Fibroblast of skin of left biceps (primary cell): ENCODE measurements at places on chromosomes 2 and 18.
A peak's percentile ranks its signal among the peaks of the same experiment; 100 is the strongest.

DNA sequence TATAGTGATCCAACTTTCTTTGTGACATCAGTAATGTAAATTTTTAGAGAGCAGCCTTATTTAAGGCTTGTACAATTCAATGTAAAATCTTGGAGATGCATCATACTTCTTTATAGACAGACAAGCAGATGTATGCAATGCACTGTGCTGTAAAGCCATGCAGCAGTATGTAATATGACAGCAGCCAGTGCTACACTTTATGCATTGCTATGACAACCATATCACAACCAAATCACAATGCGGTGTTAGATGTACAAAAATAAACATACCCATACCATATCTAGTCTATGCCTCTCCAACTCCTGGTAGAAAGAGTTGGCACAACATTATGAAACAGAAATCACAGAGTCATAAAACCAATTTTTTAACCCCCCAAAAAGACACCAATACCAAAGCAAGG lies 110.3 kb upstream of the WDSUB1 start:
- DNase-seq: no peak

DNA sequence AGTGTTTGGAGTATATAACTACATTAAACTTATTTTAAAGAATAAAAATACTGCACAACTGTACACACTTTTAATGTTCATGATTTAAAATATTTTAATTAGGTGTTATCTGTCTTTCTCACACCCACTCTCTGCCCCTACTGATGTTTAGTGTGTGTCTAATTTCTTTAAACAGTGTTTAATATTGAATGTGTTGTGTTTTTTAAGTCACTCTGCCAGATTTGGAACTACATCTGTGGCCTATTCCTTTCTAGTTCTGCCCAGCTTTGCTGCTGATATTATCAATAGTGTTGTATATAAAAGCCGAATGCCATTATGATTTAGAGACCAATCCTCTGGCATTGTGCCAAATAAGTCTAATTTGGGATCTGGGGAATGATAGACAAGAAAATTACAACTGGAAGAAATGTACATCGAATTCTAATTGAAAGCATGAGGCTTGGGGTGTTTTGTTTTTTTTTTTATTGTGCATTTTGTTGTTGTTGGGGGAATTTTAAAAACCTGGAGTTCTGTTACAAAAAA lies 398.0 kb downstream of the CPS1 start:
- DNase-seq: no peak

GRCh38 chr2:33022395-33022985 lies 75.7 kb downstream of the LTBP1 start:
- DNase-seq: no peak

DNA sequence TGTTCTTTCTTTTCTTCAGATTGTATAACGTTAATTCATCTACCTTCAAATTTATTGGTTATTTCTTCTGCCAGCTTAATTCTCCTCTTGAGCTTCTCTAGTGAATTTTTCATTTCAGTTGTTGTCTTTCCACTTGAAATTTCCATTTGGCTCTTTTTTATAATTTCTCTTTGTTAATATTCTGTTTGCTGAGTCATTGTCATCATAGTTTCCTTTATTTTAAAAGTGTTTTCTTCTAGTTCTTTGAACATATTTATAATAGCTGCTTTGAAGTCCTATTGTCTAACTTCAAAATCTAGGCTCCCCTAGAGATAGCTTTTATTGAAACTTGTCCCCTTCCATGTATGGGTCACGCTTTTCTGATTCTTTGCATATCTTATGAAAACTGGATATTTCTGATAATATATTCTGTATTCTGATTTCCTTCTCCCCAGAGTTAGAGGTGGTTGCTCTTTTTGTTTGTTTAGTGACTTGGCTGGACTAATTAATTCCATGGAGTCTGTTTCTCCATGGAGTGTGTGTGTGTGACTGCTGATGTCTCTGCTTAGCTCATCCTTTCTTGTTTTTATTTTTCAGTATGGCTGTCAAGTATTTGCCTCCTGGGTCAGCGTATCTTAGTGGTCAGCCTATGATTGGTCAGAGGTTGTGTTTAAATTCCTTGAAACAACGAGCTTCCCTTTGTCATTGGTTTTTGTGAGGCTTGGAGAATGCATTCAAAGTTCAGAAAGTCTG lies 47.6 kb downstream of the DIS3L2 start:
- DNase-seq: no peak

- no peak for DNase-seq
Observed at GRCh38 chr2:10084223-10084865, 4.1 kb upstream of the CYS1 start.

- DNase-seq: no peak
Observed at GRCh38 chr2:85413592-85414420, 3.6 kb upstream of the CAPG start.

GRCh38 chr18:2961821-2962220 lies 51.1 kb downstream of the LPIN2 start:
- DNase-seq: no peak

DNA sequence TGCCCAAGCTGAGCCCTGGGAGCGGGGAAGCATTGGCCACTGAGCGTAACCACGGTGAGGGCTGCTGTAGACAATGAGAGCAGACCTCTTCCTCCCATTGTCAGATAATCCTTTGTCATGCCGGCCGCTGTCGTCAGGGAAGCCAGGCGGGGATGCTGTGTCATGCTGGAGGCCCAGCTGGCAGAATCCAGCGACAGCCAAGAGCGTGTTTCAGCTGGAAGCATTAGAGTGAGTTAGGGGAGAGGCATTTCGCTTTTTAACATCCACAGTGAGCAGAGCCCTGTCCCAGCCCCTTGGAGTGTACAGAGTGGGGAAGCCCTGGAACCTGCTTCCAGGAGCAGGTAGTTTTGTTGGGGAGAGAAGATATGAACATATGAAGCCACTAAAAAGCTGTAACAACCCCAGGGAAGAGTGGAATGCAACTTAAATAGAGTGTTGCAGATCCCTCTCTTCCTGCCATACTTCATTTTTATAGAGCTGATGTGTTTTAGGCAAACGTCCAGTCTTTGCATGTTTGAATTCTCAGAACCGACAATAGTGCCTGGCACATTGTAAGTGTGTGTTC lies 7.0 kb downstream of the CTIF start:
- peak; percentile 53 for DNase-seq

DNA sequence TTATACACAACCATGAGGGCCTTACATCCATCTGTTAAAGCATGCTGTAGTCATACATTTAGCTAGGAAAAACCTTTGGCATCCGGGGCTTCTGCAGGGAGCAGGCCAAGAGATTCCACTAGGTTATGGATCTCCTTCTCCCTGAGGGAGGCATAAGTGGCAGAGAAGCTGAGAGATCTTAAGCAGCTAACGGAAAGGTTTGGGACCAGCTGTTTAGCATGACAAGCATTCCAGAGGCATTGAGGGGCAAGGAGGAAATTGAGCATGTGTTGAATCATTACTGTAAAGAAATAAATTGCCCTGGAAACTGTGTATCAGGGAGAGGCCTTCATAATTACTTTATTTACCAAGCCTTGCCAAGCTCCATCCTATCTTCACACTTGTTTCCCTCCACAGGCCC lies 643.1 kb downstream of the CNTNAP5 start:
- DNase-seq: no peak

DNA sequence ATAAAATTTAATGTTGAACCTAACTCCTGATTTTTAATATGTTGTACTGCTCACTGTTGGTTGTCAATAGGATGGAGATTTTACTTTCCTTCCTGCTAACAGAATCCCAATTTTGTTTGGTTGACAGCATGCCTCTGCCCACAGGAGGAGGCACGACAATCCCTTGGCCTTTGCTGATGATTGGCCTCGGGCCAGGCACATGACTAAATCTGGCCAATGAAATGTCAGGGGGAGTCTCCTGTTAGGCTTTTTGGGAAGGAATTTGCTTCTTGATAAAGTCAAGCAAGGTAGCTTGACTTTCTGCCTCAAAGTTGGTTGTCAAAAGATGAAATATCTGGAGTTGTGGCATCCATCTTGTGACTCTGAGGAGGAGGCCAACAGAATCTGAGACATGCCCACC lies 6.8 kb upstream of the TGFA start:
- DNase-seq: no peak

GRCh38 chr2:14673351-14673875 lies 40.9 kb downstream of the LRATD1 start:
- no peak for DNase-seq

- DNase-seq: no peak
Observed at GRCh38 chr2:207289295-207290018, 123.7 kb upstream of the KLF7 start.

GRCh38 chr2:128354726-128355470 lies 36.2 kb upstream of the HS6ST1 start:
- peak; percentile 79 for DNase-seq

DNA sequence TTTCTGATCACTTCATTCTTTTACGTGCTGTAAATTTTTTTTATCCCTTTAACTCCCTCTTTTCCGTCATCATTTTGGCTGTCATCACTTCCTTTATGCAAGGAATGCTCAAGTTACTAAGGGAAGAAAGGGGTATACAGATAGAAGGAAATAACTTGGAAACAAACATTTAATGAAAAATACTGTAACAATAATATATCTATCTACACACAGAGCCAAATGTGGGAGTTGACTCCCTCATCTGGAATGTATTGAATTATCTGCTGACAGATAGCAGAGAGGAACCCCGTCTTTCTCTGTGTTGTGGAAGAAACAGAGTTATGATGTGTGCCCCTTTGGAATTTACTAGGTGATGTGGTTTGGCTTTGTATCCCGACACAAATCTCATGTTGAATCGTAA lies 182.5 kb upstream of the NXPH2 start:
- peak; percentile 47 for DNase-seq

DNA sequence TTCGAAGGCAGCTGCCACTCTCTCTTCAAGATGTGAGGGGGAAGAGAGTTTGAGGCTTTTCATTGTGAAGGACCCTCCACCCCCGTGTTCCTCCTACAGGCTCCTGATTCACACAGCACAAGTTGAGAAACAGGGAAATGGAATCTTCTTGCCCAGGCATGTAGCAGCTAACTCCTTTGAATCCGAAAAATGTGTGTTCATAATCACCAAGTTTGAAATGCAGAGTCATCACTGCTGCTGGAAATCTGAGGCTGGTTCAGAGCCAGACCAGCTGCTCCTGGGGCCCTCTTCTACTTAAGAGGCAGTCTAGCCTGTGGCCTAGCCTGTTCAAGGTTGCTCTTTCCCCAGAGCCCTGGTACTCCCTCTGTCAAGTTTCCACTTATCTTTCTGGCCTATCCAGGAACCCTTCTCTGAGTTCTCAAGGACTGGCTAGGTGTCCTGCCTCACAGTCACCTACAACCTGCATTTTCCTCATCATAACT lies 166.4 kb downstream of the TMEM247 start:
- peak; percentile 86 for DNase-seq

DNA sequence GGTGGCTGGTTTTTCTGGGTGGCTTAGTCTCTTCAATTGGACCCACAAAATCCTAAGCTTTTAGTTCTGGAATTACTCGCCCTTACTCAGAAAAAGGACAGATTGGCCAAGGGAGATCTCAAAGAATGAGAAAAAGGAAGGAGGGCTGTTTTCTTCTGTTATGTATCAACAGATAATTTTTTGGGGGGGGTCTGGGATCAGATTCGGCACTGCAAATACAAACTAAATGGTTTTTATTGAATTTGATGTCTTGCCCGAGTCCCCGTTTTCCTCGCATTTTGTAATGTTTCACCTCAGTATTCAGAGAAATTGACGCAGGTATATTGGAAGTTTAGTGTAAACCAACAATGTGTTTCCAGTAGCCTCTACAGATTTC lies 762 bp downstream of the YIPF4 start:
- no peak for DNase-seq

GRCh38 chr2:223487214-223487846 lies 114.8 kb downstream of the SCG2 start:
- no peak for DNase-seq

GRCh38 chr2:225156853-225157451 lies 114.7 kb upstream of the DOCK10 start:
- no peak for DNase-seq

GRCh38 chr2:117785740-117786139 lies 28.8 kb upstream of the DDX18 start:
- no peak for DNase-seq

- DNase-seq: no peak
Observed at GRCh38 chr2:223294756-223295155, 242.8 kb downstream of the KCNE4 start.

DNA sequence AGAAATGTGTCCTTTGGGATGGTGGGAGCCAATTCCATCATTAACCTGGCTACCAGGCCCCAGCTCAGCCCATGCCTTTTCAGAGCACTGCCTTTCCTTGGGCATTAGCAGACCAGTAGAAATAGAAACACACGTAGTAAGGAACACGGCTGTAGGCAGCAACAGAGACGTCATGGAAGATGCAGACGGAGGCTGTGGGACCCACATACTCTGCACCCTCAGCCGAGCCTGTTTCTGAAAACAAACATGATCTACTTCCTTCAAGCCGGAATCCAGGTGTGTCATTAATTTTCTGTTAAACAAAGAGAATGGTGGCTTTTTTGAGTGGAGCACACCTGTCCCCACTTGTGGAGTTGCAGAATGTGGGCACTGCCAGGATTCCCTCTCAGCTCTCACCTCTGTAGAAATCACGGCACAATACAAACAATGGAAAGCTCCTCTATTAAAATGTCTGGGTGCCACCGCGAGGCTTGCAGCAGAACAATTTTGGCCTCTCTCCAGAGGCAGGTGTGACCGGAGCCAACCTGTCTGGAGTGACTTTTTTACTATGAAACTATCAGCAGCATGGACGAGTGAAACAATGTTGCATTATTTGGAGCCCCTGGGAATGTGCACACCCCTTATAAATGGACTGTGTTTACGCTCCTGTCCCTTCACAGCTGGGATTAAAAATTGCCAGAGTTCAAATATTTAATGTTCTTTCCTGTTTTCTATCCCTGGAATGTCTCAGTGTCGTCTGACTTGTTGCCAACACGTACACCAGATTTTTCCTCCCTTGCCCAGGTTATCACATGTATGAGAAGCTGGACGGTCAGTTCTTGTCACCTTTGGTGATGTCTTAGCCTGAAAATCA lies 31.7 kb downstream of the SPP2 start:
- DNase-seq: no peak

DNA sequence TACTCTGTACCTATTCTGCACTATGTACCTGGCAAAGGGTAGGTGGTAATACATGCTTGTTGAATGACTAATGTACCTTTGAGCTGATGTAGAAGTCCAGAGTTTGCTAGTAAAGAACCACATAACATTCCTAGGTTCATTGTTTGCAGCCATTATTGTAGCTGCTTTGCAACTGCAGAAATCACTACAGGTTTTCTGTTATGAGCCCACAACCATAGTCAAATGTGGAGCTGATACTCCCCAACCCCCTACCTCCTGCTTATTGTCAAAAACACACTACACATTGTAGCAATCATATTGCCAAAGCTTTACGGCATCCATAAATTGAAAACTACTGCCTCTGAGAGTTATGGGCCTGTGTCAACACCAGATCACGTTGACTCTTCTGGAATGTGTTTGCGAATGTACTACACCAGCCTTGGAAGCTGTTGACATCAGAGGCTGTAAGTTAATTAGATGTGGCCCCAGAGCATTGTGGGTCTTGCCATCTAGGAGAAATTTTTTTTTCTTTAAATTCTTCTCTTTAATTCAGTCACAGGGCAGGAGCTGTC lies 187.0 kb downstream of the AGPS start:
- peak; percentile 47 for DNase-seq

GRCh38 chr18:73514449-73514848 lies 633.2 kb downstream of the FBXO15 start:
- DNase-seq: no peak

- DNase-seq: no peak
Observed at GRCh38 chr2:66324356-66324755, 110.6 kb upstream of the MEIS1 start.
